ENCODE measurements at places on chromosomes 7 and 10.

DNA sequence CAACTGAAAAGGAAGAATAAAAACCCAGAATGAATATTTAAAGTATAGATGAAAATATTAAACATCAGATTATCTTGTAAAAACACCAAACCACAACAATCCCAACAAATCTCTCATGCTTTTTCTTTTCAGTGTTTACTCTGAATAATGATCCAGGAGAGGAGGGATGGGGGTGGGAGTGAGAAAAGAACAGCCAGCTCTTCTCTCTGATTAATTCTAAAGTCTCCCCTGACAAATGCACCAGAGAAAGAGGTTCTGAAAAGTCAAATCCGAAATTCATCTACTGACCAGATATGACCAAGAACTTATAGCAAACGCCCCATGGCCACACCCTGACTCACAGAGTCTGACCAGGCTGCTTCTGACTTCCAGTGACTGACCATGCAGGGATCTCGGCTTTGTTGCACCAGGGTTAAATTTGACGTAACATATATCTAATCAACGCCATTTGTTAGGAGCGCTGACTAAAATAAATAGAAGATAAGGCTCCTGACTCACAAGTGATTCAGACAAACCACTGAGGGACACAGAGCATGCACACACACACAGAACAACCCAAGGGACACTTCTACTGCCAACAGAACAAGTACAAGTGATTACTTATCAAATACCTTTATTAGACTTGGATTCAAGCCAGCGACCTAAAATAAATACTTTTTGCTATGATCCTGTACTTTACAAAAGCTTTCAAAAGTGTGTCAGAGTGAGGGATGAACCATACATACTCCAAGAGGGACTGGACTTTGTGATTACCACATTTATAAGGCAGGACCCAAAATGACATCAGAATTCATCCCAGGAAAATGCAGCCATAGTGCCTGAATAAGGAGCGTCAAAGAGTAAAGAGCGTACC is 9.3 kb upstream of the SPOCK2 start:
- no peak for DNase-seq

- no peak for DNase-seq
These were observed 464.1 kb downstream of the SUGCT start for GRCh38 chr7:40598915-40599314.

DNA sequence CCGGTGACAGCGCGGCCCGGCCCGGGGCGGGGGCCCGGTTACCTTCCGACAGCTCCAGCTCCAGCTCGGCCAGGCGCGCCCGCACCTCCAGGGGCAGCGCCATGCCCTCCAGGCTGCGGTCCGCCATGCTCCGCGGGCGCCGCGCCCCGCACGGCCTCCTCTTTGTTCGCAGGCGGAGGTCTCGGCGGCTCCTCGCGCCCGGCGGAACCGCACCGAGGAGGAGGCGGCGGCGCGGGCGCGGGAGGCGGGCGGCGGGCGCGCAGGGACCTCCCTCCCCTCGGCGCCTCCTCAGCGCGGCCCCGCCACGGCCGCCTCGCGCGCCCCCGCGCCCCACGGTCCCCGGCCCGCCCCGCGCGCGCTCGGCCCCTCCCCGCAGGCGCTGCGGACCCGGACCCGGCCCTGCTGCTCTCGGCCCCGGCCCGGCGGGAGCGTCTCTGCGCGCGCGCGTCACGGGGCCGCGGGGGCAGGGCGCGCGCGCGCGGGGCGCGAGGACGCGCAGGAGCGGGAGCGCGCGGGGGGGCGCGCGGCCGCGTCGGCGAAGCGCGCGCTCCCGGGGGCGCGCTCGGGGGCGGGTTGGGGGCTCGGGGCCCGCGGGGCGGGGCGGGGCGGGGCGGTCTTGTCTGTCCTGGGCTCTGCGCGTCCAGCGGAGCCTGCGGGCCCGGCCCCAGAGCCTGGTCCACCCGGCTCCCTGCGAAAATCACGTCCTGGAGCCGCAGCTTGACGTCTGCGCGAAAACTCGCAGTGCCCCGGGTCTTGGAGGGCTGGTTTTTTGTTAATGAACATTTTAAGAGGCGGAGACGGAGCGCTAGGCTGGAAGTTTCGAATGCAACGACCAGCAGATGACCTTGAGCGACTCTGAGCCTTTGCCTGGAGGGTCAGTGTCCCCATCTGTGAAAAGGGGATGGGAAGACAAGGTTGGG is at the start of gene DIP2C:
DIP2C (minus strand) TSS at position 217 of the 920 bp plus-strand sequence; CDS start at position 127, 90 bp downstream.
- DNase-seq, result no peak

DNA sequence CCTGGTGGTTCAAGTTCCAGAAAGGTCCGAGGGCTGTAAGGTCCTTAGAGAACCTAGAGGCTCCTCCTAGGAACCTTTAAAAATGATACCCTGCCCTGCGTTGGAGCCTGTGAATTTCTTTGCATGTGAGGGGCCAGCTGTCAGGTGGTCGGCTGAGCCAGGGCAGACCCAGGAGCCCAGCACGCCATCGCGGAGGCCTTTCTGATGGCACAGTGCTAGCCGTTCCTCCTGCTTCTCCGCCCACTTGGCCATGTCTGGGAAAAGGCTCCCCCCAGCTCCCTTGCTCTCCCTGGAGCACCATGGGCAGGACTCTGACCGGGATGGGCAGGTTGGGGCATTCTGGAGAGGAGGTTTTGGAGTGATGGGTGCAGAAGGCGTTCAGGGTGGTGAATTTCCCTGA is 7.6 kb downstream of the ZNF316 start:
- DNase-seq, result no peak

GRCh38 chr7:79185605-79186004 is 267.9 kb downstream of the MAGI2 start:
- DNase-seq, result no peak

DNA sequence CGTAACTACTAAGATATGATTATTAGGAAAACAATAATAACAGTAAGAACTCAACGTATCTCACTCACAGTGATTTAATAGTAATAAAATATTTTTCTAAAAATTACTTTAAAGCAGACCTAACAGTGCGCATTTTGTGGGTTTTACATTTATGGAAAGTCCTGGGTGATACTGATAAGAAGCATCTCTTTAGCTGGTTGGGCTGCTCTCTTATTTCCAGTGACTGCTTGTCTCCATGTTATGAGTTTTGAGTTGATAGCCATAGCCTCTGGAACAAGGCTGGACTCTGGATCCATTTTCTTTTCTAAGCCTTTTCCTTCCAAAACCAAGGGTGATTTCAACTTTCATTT is 29.5 kb upstream of the INHBA start:
- DNase-seq, result no peak

DNA sequence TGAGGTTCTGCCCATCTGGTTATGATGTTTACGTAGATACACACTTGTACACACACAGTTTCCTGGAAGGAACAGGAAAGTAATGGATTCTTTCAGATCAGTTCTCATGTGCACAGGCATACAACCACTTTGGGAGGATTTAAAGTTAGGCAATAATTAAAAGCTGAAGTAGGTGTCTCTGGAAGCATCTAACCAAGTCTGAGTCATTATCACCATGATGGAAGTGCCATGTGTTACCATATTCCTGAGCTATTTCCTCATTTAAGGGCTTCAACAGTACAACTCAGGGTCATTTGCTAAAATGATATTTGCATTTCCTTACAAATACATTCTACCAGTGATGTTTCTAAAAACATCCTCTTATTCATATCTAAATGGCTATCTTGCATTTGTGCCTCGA is 41.4 kb upstream of the BET1 start:
- DNase-seq, result no peak

- DNase-seq, result no peak
These were observed 76.8 kb upstream of the LEP start for GRCh38 chr7:128164061-128164954.

DNA sequence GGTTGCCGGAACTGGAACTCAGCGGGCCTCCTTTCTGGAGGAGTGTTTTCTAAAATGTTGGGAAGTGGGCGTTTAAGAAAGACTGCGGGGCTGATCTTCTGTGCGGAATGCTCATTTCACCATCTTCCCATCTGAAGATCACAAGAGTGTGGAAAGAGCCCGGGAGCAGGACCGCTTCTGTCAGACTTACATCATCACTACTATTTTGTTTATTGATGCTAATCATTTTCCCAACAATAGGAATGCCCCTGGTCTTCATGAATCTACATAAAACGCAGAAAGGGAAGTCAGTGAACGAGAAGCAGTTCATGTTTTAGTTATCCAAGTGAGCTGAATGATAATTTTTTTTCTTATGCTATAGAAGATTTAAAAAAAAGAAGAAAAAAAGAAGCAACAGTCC is 447.8 kb upstream of the MKI67 start:
- no peak for DNase-seq

- DNase-seq, result no peak
These were observed 28.9 kb upstream of the DDC start for GRCh38 chr7:50594136-50594535.

GRCh38 chr10:63247771-63248170 is 114.6 kb downstream of the NRBF2 start:
- DNase-seq, result no peak

All from activated gamma-delta T cell treated with anti-CD3 and anti-CD28 coated beads, Interleukin-2, amount 50 U/mL, for 16 hours (primary cell).